ENCODE measurements at places on chromosomes 7 and 10.
A peak's percentile ranks its signal among the peaks of the same experiment; 100 is the strongest.

DNA sequence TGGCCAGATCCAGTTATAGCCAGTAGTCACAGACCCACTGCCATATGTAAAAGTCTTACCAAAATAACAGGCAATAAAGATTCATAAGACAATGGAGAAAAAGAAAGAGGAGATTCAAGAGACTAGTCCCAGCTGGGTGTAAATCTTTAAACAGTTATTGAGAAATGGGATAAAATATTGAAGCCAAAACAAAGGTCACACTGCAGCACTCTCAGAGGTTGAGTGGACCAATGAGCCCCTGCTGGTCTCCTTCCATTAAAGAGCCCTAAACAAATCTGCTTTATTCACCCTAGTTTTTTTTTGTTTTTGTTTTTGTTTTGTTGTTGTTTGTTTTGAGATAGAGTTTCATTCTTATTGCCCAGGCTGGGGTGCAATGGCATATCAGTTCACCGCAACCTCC lies 98.8 kb downstream of the JMJD1C start:
- DNase-seq: no peak

DNA sequence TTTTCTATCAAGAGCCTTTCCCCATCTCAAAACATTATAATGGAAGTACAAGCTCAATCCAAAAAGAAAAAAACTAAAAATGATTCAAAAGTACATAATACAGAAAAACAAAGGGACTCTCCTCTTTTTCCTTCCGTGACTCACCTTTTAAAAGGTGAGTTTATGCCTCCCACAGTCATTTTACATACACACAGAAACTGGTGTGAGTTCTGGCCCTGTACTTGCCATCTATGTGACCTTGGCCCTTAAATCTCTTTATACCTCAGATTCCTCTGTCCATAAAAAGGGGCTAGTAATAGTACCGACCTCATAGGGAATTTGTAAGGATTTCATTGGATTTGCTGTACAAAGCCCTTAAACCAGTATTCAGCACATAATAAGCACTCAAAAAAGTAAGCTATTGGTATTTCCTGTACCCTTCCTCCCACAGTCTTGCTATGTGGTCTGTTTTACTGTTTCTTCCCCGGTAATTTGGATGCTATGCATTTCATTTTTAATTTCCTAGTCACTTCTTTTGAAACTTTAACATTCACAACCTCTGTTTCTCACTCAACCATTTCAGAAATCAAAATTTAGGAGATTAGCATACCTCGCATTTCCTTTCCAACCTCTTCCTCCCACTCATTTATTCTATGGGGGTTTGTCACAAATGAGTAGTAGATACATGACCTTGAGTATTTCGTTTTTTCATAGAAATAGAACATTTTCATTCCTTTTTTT lies 39.0 kb downstream of the STK17A start:
- DNase-seq: no peak

- peak; percentile 44 for DNase-seq
Measured at GRCh38 chr7:5396999-5397663, 26.5 kb downstream of the TNRC18 start.

- no peak for DNase-seq
Measured at GRCh38 chr7:3200504-3200903, 100.5 kb upstream of the SDK1 start.

DNA sequence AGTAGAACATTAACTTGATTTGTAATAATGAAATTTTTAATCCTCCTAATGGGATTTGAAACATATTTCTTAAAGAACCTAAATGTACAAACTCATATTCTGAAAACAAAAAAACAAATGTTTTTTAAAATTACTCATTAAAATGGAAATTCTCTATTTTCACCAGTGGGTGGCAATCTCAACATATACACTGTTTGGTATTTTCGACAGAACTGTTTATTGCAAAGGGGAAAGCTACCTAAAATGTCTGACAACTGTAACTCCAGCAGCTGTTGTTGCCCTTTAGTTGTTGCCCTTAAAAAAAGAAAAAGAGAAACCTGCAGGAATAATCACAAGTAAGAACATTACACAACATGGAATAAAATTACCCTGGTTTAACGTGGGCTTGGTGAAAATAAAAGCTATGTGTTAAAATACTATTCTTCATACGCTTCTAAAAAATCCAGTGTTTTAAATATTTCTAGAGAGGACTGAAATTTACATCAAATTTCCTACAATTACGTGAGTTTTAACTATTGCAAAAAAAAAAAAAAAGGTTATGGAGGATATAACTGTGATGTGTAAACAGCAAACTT lies 54.5 kb downstream of the COL1A2 start:
- no peak for DNase-seq

- no peak for DNase-seq
Measured at GRCh38 chr10:100318207-100318606, 11.8 kb downstream of the PKD2L1 start.

DNA sequence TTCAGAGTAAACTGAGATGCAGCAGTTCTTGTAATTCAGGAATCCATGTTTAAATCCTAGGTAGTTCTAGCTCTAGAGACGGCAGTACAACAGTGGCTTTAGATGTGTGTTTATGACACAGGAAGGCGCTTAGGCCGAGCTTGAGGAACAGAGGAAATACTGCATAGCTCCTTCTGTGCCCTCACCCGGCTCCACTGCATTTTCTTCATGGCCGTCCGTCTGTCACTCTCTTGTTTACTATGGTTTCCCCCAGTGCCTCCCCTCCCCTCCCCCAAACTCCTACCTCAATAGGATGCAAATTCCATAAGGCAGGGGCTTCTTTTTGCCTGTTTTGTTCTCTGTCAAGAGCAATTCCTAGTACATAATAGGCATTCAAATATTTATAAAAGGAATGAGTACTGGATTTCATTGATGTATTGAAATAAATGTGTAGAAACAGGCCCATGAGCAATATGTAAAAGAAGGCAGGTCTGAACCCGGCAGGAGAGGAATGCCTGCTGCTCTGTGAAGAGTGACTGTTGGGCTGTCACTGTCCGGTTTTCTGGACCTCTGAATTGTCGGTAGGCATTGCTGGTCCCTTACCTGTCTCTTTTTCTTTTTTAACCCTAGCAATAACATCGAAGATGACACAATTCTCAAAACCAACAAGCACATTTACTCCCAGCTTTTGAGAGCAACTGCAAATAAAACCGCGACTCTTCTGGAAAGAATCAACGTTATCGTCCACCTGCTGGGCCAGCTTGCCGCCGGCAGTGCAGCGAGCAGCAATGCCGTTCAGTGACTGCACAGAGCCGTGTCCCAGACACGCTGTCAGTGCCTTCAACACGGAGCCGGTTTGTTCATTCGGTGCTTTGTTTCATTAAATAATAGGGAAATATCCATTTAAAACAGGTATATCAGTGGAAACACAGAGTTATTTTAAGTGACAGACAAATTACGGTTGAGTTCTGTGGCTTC lies 12.7 kb downstream of the MMP21 start:
- DNase-seq: no peak

DNA sequence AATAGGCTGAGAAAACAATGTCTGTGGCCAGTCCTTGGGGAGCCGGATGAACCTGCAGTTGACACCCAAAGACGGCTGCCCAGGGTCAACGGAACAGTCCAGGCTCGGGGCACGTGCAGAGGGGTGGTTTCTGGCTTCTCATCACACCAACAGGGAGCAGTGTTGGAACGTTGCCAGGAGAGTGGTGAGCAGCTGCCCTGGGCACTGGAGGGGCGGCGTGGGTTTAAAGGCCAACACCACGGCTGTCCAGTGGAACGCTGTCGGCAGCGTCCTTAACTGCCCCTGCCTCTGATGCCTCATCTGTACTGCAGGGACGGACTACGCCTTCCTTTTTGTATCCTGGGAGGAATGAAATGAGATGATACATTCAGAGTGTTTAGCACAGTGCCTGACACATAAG lies 19.8 kb downstream of the JCAD start:
- no peak for DNase-seq

DNA sequence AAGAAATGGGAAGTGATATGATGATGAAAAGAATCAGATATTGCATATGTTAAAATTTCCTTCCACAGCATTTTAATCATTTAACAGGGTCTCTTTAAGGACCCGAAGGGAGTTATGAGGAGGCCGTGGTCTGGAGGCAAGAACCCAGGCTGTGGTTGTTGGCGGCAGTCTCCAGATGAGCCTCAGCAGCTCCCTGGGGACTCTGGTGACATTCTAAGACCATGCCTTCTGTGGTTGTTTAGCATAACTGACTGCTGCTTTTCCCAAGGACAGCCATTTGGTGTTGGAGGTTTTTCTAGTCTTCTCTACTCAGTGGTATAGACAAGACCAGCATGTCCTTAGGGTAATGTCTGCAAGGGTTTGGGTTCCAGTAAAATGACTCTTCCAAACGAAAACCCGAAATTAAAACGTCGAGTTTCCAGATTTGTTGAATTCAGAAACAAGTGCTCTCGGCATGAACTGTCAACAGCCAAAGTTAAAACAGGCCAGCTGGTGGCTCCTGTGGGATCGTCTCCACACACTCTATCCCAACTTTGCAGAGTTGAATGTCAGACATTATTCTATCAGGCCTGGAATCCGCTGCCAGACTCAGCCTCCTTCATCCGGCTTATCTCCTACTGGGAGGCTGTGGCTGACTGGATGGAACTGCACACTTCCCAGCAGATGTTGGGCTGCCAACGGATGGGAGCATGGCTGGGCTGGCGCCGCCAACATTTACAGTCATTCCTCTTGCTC lies 183.1 kb downstream of the TAX1BP1 start:
- DNase-seq: no peak

GRCh38 chr7:92944633-92945032 lies 108.3 kb upstream of the CDK6 start:
- DNase-seq: no peak

- no peak for DNase-seq
Measured at GRCh38 chr10:114551636-114551972, 106.5 kb downstream of the ABLIM1 start.

- no peak for DNase-seq
Measured at GRCh38 chr7:117808341-117808757, 64.9 kb downstream of the CTTNBP2 start.

GRCh38 chr10:80153460-80153859 lies 20.9 kb downstream of the PLAC9 start:
- DNase-seq: no peak

- DNase-seq: no peak
Measured at GRCh38 chr7:148238761-148239325, 351.7 kb upstream of the C7orf33 start.

DNA sequence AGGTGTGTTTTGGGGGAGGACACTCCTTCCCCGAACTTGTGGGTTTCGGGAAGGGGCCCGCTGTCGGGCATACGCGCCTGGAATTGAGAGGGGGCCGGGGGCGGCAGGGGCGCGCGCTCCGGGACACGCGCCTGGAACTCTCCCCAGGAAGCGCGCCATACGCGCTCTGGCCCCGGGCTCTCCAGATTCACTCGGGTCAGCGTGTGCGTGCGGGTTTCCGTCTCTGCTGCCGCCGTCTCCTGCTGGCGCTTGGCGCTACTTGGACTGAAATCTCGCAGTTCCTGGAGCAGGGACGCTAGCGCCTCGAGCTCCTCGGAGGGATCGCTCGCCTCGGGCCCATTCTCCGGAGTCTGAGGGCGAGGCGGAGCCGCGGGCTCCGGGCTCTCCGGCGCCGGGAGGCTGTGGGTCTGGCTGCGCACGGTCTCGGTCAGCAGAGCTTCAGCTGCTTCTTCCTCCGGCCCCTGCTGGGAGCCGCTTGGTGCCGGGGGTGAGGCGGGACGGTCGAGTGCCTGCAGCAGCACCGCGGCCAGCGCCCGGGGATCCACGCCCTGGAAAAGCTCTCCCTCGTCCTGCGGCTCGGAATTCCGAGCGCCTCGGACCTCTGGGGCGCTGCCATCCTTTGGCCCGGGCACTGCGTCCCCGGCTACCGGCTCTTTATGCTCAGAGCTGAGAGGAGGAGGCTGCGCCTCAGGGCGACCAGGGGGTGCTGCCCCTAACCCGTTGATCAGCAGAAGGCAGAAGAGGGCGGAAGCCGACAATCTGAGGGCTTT lies 1.1 kb downstream of the VGF start:
- no peak for DNase-seq

GRCh38 chr7:134372858-134373257 lies 56.1 kb upstream of the SLC35B4 start:
- DNase-seq: no peak

DNA sequence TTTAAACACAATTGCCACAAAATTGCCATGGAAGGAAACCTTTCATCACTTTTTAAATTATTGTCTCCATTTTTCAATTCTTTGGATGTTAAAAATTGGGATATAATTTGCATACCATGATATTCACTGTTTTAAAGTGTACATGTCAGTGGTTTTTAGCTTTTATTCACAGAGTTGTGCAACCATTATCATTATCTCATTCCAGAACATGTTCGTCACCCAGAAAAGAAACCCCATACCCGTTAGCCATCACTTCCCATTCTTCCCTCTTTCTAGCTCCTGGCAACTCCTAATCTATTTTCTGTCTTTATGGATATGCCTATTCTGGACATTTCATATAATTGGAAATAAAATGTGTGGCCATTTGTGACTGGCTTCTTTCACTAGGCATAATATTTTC lies 260.3 kb upstream of the FERD3L start:
- DNase-seq: no peak

- DNase-seq: no peak
Measured at GRCh38 chr7:157431173-157431950, 94.6 kb downstream of the DNAJB6 start.

DNA sequence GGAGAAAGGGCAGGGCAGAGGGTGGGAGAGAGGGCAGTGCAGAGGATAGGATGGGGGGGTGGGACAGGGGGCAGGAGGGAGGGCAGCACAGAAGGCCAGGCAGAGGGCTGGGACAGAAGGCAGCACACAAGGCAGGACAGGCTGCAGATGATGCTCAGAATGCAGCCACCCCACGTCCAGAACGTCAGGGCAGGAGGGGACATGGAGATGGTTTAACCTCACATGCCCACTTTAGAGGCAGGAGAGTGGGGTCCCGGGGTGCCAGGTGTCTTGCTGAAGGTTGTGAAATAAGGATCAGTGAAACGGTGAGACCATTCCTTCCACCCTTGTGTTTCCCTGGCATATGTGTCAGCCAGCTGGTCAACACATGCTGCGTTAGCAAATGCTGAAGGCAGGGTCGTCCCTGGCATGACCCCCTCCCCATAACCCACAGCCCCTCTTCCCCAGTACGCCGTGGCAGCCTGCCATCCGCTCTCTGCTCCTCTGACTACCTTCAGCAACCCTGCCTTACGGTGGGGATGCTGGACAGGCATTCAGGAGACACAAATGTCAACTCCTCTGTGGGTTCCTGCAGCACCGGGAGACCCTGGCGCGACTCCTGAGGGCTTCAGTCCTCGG lies 592.1 kb downstream of the DNAJB6 start:
- no peak for DNase-seq

- DNase-seq: no peak
Measured at GRCh38 chr7:134129856-134130523, 2.9 kb downstream of the LRGUK start.

DNA sequence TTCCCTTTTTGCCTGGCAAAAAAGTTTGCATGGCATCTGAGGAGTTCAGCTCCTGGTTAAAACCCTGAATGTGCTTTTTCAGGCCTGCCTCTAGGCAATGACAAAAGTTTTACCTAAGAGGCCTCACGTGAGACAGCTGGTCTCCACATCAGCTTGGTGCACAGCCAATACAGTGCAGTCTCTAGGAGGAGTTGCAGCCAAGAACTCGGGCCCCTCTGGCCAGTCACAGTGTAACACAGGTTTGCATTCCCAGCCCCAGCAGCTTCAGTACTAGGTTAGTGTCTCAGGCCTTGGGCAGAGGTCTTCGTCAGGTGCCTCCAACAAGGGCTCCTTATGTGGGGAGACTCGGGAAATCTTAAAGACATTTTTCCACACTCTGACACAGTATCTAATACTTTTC lies 771.7 kb downstream of the SORCS1 start:
- DNase-seq: no peak

- DNase-seq: no peak
Measured at GRCh38 chr10:58757352-58758065, 244.8 kb downstream of the BICC1 start.

Measured in activated naive CD4-positive, alpha-beta T cell (primary cell).